Brain (organoid and tissue), 16 donors: ENCODE measurements at places on chromosomes 1 and 21. TPM values are rescaled to one million over a fixed set of nuclear protein-coding genes. Genes with fewer than 3 reads are reported as not detected.

The SPATA45 gene
- polyA plus RNA-seq, result not detected

The ATAD3C gene
- 10.3 TPM for polyA plus RNA-seq

The CHAF1B gene
- 15.1 TPM for polyA plus RNA-seq

The FCRL1 gene
- polyA plus RNA-seq, result not detected

The GIPC2 gene
- polyA plus RNA-seq, result 0.19 TPM

The LENEP gene
- not detected for polyA plus RNA-seq

The AK2 gene
- 166 TPM for polyA plus RNA-seq

The CA6 gene
- polyA plus RNA-seq, result not detected

The CLDN19 gene
- polyA plus RNA-seq, result not detected

The RHD gene
- polyA plus RNA-seq, result not detected

The VPS72 gene
- 172 TPM for polyA plus RNA-seq

The TMEM81 gene
- polyA plus RNA-seq, result 5.9 TPM

The TIE1 gene
- 13.7 TPM for polyA plus RNA-seq

The S100A8 gene
- polyA plus RNA-seq, result 4.3 TPM

The TDRD10 gene
- 0.27 TPM for polyA plus RNA-seq

The FAM177B gene
- not detected for polyA plus RNA-seq

The LCE3B gene
- not detected for polyA plus RNA-seq

The LRRN2 gene
- 9.2 TPM for polyA plus RNA-seq

The TEX38 gene
- polyA plus RNA-seq, result not detected

The OR2L3 gene
- not detected for polyA plus RNA-seq

The GPR25 gene
- polyA plus RNA-seq, result not detected

The RIIAD1 gene
- polyA plus RNA-seq, result 7.2 TPM

The SMCP gene
- polyA plus RNA-seq, result not detected

The PIK3C2B gene
- 15.6 TPM for polyA plus RNA-seq

The FAM43B gene
- 3.3 TPM for polyA plus RNA-seq

The EPHA10 gene
- 5.6 TPM for polyA plus RNA-seq

The PLCH2 gene
- 5.5 TPM for polyA plus RNA-seq

The ALX3 gene
- polyA plus RNA-seq, result 19.3 TPM

The TRIM58 gene
- polyA plus RNA-seq, result 0.19 TPM

The BMP8B gene
- polyA plus RNA-seq, result 10.3 TPM

The NBPF6 gene
- not detected for polyA plus RNA-seq

The TCHH gene
- polyA plus RNA-seq, result 0.07 TPM

The TSPEAR gene
- polyA plus RNA-seq, result 2.4 TPM

The MX2 gene
- 0.93 TPM for polyA plus RNA-seq

The NBPF9 gene
- 9.1 TPM for polyA plus RNA-seq

The ORC1 gene
- 8.3 TPM for polyA plus RNA-seq

The ALG14 gene
- 4.0 TPM for polyA plus RNA-seq

The HMGN1 gene
- 161 TPM for polyA plus RNA-seq

The OR13G1 gene
- polyA plus RNA-seq, result not detected

The KIAA0040 gene
- polyA plus RNA-seq, result 1.9 TPM

The ADAMTS5 gene
- 0.22 TPM for polyA plus RNA-seq

The CA14 gene
- 18.1 TPM for polyA plus RNA-seq
